ENCODE measurements at places on chromosomes 16 and 17. TPM values are rescaled to one million over a fixed set of nuclear protein-coding genes. Genes with fewer than 3 reads are reported as not detected.

The RAD51C gene
- 16.3 TPM for total RNA-seq

The ATP2C2 gene
- 6.0 TPM for total RNA-seq

GRCh38 chr16:14302399-14303181, 231.5 kb downstream of the MRTFB start:
- DNase-seq = peak; percentile 42

GRCh38 chr16:74936902-74937560, 47.9 kb downstream of the WDR59 start:
- DNase-seq = peak; percentile 12

DNA sequence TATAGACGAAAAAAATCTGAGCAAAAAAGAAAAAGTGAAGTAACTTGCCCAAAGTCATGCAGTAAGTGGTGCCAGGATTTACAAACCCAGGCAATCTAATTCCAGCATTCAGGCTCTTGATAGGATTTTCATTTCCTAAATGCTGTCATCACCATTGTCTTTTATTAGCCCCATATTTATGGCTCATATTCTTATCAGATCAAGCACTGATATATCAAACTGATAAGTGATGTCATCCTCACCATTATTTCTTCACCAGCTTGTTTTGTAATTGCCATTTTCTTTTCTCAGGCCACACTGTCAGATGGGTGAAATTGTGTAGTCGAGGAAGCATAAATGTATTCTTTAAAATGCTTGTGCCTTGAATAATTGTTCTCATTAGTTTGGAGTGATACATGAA, 1.3 kb downstream of the RAD51C start:
- no peak for DNase-seq

- DNase-seq = no peak
Measured at GRCh38 chr17:70378076-70378475, 208.7 kb downstream of the KCNJ2 start.

Measured in hepatocyte (in vitro differentiated cells).